ENCODE measurements at places on chromosomes 7 and 10.

DNA sequence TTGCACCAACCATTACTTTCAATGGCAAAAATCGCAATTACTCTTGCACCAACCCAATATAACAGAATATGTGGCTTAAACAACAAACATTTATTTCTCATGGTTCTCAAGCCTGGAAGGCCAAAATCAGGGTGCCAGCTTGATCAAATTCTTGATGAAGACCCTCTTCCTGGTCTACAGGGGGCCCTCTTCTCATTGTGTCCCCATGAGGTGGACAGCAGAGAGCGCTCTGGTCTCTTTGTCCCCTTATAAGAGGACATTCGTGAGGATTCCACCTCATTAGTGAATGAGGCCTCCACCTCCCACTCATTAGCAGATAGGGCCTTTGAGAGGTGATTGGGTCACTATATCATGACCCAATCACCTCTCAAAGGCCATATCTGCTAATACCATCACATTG lies 120.0 kb downstream of the CALN1 start:
- no peak for DNase-seq

GRCh38 chr10:49389361-49389933 lies 6.4 kb downstream of the DRGX start:
- DNase-seq, result no peak

DNA sequence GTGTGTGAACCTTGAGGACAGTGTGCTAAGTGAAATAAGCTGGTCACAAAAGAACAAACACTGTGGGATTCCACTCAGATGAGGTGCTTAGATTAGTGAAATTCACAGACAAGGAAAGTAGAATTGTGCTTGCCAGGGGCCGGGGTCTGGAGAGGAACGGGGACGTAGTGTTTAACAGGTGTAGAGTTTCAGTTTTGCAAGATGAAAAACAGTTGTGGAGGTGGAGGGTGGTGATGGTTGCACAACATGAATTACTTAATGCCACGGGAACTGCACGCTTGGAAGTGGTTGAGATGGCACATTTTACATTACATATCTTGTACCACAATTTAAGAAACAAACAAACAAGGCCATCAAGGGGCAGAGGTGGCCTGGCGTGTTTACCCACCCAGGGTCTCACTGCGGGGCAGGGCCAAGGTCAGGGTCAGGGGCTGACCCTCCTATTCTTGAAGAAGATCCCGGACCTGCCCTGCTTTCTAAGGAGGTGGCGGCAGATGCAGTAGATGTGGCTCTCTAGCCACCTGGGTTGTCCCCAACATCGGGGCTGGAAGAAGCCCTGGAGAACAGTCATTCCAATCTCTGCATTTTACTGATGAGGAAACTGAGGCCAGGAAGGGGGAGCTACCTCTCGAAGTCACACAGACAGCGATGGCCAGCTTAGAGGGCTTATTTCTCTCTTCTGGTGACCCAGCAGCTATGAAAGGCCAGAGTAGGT lies 91.5 kb upstream of the LRRC4 start:
- no peak for DNase-seq

GRCh38 chr7:131934452-131934851 lies 378.0 kb upstream of the PODXL start:
- no peak for DNase-seq

DNA sequence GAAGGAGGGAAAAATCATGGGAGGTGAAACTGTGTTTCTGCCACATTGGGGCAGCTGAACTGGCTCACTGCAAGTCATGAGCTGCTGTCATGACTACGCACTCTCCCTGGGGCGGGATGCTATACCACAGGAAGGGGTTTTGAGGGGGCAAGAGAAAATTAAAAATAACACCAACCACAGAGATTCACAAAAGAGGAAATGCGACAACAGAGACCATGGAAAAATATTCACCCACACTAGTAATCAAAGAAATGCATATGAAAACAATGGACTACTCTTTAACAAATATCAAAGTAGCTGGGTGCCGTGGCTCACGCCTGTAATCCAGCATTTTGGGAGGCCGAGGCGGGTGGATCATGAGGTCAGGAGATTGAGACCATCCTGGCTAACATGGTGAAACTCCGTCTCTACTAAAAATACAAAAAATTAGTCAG lies 65.2 kb upstream of the TM9SF3 start:
- no peak for DNase-seq
